Naive B cell (primary cell): ENCODE measurements at places on chromosomes 6 and 20. TPM values are rescaled to one million over a fixed set of nuclear protein-coding genes. Genes with fewer than 3 reads are reported as not detected.

The RAMACL gene
- polyA plus RNA-seq, result 0.52 TPM

The GPLD1 gene
- polyA plus RNA-seq, result not detected

The PRSS35 gene
- polyA plus RNA-seq, result not detected

The OR2J3 gene
- not detected for polyA plus RNA-seq

The NOX3 gene
- not detected for polyA plus RNA-seq

The HIVEP2 gene
- 2.7 TPM for polyA plus RNA-seq

The DDO gene
- polyA plus RNA-seq, result not detected

The UQCC2 gene
- 53.0 TPM for polyA plus RNA-seq

The SLC35F1 gene
- polyA plus RNA-seq, result not detected

GRCh38 chr6:25199544-25199943, 79.6 kb upstream of the CARMIL1 start:
- H3K27ac ChIP-seq, result no peak overlapping the region
- no peak for DNase-seq
- H3K4me3 ChIP-seq, result no peak overlapping the region
- H3K27me3 ChIP-seq, result no peaks in the 10 kb centered on the region
- no peaks in the 10 kb centered on the region for H3K36me3 ChIP-seq

DNA sequence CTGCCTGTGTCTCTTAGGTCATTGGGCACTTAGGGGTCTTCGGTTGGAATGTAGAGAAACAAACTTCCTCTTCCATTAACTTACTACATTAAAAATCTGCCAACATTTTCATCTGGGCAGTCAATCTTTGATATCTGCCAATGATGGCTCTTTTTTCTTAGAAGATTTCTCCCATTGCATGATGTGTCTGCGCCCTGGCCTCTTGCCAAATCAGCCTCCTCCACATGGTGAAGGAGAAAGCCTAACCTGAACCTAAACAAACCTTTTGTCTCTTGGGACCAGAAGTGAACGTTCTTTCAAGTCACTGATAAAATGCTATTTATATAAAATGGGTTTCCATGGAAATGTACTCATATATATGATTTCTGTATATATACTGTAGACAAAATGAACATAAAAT, 998.9 kb upstream of the GJE1 start:
- H3K4me1 ChIP-seq, result no peaks in the 10 kb centered on the region
- DNase-seq, result no peak
- no peak overlapping the region for H3K4me3 ChIP-seq
- H3K27ac ChIP-seq, result no peak overlapping the region
- H3K36me3 ChIP-seq, result no peaks in the 10 kb centered on the region
- no peaks in the 10 kb centered on the region for H3K27me3 ChIP-seq

- H3K4me3 ChIP-seq, result peak overlapping the region; percentile 80
- H3K27ac ChIP-seq, result peak overlapping the region; percentile 93
- DNase-seq, result peak; percentile 78
- no peaks in the 10 kb centered on the region for H3K36me3 ChIP-seq
- no peaks in the 10 kb centered on the region for H3K27me3 ChIP-seq
Observed at GRCh38 chr6:24991810-24992467, 56.2 kb upstream of the RIPOR2 start.

DNA sequence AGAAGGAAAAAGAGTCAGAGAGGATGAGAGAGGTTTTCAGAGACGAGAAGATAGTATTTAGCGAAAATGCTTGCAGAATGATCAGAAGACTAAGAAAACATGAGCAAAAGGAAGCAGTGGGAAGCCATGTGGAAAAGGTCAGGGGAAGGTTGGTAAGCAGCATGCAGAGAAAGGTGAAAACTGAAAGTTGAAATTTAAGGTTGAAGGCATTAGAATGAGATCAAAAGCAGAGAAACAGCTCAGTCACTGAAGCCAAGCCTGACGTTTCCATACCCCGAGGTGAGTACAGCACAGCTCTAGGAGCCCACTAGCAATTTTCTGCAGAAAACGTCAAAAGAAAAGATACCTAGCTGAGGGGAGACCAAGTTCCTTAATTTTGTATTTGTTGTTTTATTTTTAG, 19.1 kb upstream of the TFB1M start:
- H3K4me3 ChIP-seq, result peak overlapping the region; percentile 69
- peak overlapping the region; percentile 24 for H3K27ac ChIP-seq
- H3K4me1 ChIP-seq, result peaks cover 19% of the 10 kb centered on the region

DNA sequence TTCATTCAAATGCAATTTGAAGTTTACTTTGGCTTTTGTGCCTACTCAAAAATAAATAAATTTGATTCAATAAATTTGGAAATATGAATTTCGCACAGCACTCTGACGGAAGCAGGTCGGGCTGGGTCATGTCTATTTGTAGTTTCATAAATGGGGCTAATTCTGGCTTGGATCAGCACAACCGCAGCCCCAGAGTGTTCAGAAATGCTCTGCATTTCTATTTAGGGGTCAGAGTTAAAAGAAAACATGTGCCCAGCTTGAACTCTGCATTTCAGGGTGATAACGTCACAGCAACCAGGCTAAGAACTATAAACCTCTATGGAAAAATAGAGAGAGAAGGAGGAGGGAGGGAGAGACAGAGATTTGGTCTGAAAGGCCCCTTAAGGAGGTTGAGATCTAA, 480.9 kb upstream of the NOX3 start:
- H3K4me1 ChIP-seq, result no peaks in the 10 kb centered on the region
- no peak overlapping the region for H3K4me3 ChIP-seq
- no peak for DNase-seq
- peaks cover 6% of the 10 kb centered on the region for H3K36me3 ChIP-seq
- no peaks in the 10 kb centered on the region for H3K27me3 ChIP-seq
- no peak overlapping the region for H3K27ac ChIP-seq

- no peak for DNase-seq
- H3K27me3 ChIP-seq, result no peaks in the 10 kb centered on the region
- H3K4me3 ChIP-seq, result no peak overlapping the region
- H3K36me3 ChIP-seq, result no peaks in the 10 kb centered on the region
Observed at GRCh38 chr6:5305968-5306626, 44.8 kb downstream of the FARS2 start.

DNA sequence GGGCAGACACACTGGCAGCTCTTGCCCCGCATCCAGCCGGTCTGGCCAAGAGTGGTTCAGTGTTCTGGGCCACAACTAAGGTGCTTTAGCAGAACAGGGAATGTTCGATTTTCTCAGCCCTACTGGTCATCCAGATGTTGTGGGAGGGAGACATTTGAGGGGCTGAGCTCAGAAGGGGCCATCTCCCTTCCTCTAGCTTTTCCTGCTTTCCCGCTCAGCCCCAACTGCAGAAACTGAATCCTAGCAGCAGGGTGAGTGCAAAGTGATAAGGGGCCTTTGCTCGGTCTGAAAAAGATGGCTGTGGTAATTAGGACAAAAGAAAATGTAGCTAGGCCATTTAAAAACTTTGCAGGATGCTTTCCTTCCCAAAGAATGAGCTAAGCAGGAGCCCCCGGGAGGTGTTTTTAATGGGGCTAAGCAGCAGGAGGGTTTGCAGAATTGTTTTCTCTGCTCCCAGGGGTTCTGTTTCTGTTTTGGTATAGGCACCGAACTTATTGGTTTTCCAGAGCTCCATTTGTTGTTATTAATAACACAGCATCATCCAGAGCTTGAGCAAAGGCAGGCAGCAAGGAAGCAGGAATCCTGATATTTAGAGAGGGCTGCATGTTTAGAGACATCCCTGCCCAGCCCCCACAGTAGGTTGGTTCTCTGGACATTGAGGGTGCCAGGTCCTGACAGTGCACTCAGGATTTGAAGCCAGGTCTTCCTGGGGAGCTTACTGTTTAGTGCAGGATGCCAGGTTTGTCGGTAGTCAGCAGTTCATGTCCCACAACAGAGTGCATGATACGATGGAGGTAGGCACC, 210.9 kb downstream of the SLC24A3 start:
- peaks cover 8% of the 10 kb centered on the region for H3K27me3 ChIP-seq
- no peak overlapping the region for H3K27ac ChIP-seq
- H3K4me1 ChIP-seq, result no peaks in the 10 kb centered on the region
- no peaks in the 10 kb centered on the region for H3K36me3 ChIP-seq
- H3K4me3 ChIP-seq, result no peak overlapping the region
- DNase-seq, result no peak

- no peak for DNase-seq
- H3K27me3 ChIP-seq, result no peaks in the 10 kb centered on the region
- H3K27ac ChIP-seq, result no peak overlapping the region
- no peaks in the 10 kb centered on the region for H3K36me3 ChIP-seq
- H3K4me3 ChIP-seq, result no peak overlapping the region
Observed at GRCh38 chr20:61445741-61446140, 193.7 kb downstream of the CDH4 start.

DNA sequence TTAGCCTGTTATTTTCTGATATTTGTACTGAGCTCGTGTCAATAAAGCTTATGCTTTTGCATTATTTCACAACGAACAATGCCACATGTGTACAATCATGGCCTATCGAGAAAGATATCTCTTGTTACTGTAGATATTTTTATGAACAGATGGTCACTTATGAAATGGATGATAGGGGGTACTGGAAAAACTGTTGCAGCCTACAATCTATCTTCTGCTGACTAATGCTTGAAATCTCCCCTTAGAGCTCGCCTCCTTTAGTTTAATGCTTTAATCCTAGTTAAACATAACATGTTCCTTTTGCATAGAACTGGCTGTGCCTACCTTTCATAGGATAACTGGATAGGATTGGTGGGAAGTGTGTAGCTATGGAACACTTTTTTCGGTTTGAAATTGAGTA, 296.2 kb downstream of the FARS2 start:
- no peak overlapping the region for H3K27ac ChIP-seq
- DNase-seq, result no peak
- H3K36me3 ChIP-seq, result peaks cover 9% of the 10 kb centered on the region
- no peak overlapping the region for H3K4me3 ChIP-seq

- peaks cover 25% of the 10 kb centered on the region for H3K27me3 ChIP-seq
- H3K4me1 ChIP-seq, result no peaks in the 10 kb centered on the region
- DNase-seq, result no peak
- no peak overlapping the region for H3K4me3 ChIP-seq
Observed at GRCh38 chr6:166087246-166087645, 80.4 kb downstream of the TBXT start.

DNA sequence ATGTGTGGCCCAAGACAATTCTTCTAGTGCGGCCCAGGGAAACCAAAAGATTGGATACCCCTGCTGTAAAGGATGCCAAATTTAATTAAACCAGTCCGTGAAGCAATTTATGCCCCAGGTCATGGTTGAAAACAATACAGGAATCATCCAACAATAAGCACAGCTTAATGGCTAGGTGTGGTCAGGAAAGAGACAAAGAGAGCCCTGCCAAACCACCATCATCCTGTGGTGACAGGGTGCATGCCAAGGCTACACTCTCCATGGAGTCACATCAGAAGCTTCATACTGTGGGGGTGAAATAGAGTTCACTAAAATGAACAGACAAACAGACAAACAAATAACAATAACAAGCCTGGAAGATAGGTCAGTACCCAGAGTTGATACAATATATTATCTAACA, 62.7 kb downstream of the DZANK1 start:
- no peak overlapping the region for H3K27ac ChIP-seq
- no peak for DNase-seq
- peaks cover 42% of the 10 kb centered on the region for H3K36me3 ChIP-seq

- peak overlapping the region; percentile 72 for H3K27ac ChIP-seq
- no peak for DNase-seq
- H3K36me3 ChIP-seq, result no peaks in the 10 kb centered on the region
- no peak overlapping the region for H3K4me3 ChIP-seq
- H3K27me3 ChIP-seq, result no peaks in the 10 kb centered on the region
Observed at GRCh38 chr6:156982168-156982567, 205.0 kb downstream of the ARID1B start.

GRCh38 chr20:31833130-31833930, 12.1 kb downstream of the FOXS1 start:
- peak; percentile 32 for DNase-seq
- H3K27ac ChIP-seq, result no peak overlapping the region
- H3K4me1 ChIP-seq, result peaks cover 7% of the 10 kb centered on the region
- no peaks in the 10 kb centered on the region for H3K27me3 ChIP-seq
